T-cell (primary cell): ENCODE measurements at places on chromosomes 2 and 18. TPM values are rescaled to one million over a fixed set of nuclear protein-coding genes. Genes with fewer than 3 reads are reported as not detected.

DNA sequence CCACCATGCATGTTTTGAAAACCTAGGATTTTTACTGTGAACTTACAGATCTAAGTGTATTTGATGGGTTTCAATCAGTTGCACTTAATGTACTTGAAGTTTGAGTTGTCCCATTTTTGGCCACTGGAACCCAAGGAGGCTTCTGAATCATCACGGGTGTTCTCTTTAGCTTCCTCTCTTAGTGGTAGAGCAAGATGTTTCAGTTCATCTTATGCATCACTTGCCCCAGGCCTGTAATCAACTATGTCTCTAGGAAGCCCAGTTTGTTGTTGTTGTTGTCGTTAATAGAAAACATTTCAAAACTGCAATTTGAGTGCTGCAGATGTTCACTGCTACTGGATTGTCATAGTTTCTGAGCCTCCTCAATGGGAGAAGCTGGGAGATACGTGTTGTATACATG lies 97.0 kb downstream of the FHOD3 start:
- DNase-seq: no peak
- H3K27me3 ChIP-seq: peaks cover 8% of the 10 kb centered on the region
- no peaks in the 10 kb centered on the region for H3K4me1 ChIP-seq
- no peaks in the 10 kb centered on the region for H3K36me3 ChIP-seq

DNA sequence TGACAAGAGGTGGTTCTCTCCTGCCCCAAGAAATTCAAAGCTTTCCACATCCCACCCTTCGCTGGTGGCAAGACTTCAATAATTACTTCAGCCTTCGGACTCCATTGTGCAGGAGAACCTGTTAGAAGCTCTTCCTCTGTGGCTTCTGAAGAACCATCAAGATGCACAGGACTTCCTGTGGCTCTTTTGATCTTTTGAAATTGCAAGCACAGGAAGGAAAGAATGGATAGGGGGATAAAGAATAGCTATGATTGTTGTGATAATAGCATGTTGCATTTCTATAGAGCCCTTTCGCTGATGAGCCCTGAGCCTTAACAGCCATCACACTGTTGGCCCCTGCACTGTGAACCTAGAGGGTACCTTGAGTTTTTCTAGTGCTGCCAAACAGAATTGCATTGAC lies 7.4 kb downstream of the EPAS1 start:
- H3K36me3 ChIP-seq: no peaks in the 10 kb centered on the region
- H3K4me1 ChIP-seq: peaks cover 24% of the 10 kb centered on the region
- peak overlapping the region; percentile 55 for H3K4me3 ChIP-seq
- DNase-seq: no peak

GRCh38 chr2:160366474-160366873 lies 127.1 kb downstream of the RBMS1 start:
- peaks cover 20% of the 10 kb centered on the region for H3K4me1 ChIP-seq
- H3K4me3 ChIP-seq: no peak overlapping the region
- H3K27me3 ChIP-seq: no peaks in the 10 kb centered on the region

- peaks cover 5% of the 10 kb centered on the region for H3K27me3 ChIP-seq
- no peak overlapping the region for H3K27ac ChIP-seq
- H3K4me3 ChIP-seq: no peak overlapping the region
- no peak for DNase-seq
- no peaks in the 10 kb centered on the region for H3K36me3 ChIP-seq
These were observed 86.8 kb downstream of the FMNL2 start for GRCh38 chr2:152421521-152422370.

- no peak overlapping the region for H3K27ac ChIP-seq
- no peaks in the 10 kb centered on the region for H3K36me3 ChIP-seq
- H3K4me1 ChIP-seq: peaks cover 28% of the 10 kb centered on the region
- H3K27me3 ChIP-seq: peaks cover 80% of the 10 kb centered on the region
- H3K4me3 ChIP-seq: peak overlapping the region; percentile 75
These were observed 2.8 kb downstream of the SP9 start for GRCh38 chr2:174337337-174338146.

DNA sequence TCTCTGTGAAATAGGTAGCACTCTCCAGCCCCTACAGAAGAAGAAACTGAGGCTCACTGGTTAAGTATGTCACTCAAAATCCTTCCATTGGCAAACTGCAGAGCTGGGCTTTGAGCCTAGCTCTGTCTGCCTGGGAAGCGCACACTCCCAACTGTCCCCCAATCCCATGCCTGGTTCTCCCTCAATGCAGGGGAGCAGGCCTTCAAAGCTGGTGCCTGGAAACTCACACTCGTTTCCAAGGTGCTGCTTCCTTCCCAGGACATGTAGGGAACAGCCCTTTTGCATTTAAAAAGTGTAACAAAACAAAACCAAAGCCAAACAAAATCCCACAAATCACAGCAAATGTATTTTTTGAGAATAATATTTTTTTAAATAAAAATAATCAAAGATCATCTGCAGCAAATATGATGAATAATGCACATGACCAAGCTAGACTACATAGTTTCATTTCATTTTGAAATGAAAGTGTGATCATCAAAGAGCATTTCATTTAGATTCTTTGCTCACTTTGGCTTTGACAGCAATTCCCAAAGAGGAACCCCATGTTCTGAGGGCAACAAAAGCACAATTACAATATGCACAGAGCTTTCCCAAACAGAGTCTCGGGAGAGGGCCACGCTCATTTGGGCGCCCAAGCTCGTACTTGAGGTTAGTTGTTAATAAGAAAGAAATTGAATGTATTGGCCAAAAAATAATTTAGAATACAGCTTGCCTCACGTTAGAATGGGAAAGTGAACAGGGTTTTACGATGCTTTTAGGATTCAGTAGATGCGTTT lies 96.7 kb upstream of the ACKR3 start:
- DNase-seq: no peak
- H3K4me1 ChIP-seq: no peaks in the 10 kb centered on the region
- H3K27me3 ChIP-seq: no peaks in the 10 kb centered on the region
- H3K36me3 ChIP-seq: no peaks in the 10 kb centered on the region
- no peak overlapping the region for H3K4me3 ChIP-seq

DNA sequence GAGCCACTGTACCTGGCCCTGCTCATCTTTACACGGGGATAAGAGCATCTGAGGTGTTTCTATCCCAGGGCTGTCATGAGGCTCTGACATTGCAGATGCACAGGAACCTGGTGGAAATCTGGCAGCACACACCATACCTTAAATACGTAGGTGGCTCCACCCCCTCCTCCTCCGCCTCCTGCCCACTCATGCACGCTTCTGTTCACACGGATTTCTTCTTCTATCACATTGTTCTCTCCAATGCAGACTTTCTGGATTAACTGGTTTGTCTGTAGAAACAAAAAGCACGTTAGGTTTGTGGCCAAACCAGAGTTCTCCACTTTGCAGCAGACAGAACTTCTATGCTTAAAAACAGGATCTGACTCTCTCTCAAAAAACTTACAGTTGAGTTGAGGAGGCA lies 118.2 kb downstream of the CLIP4 start:
- DNase-seq: no peak
- no peaks in the 10 kb centered on the region for H3K4me1 ChIP-seq
- no peak overlapping the region for H3K4me3 ChIP-seq
- H3K36me3 ChIP-seq: no peaks in the 10 kb centered on the region
- H3K27me3 ChIP-seq: no peaks in the 10 kb centered on the region
- no peak overlapping the region for H3K27ac ChIP-seq

- H3K27ac ChIP-seq: no peak overlapping the region
- H3K36me3 ChIP-seq: peaks cover 6% of the 10 kb centered on the region
- DNase-seq: no peak
- peaks cover 15% of the 10 kb centered on the region for H3K4me1 ChIP-seq
- no peaks in the 10 kb centered on the region for H3K27me3 ChIP-seq
These were observed 92.5 kb downstream of the HAUS1 start for GRCh38 chr18:46196627-46197243.

DNA sequence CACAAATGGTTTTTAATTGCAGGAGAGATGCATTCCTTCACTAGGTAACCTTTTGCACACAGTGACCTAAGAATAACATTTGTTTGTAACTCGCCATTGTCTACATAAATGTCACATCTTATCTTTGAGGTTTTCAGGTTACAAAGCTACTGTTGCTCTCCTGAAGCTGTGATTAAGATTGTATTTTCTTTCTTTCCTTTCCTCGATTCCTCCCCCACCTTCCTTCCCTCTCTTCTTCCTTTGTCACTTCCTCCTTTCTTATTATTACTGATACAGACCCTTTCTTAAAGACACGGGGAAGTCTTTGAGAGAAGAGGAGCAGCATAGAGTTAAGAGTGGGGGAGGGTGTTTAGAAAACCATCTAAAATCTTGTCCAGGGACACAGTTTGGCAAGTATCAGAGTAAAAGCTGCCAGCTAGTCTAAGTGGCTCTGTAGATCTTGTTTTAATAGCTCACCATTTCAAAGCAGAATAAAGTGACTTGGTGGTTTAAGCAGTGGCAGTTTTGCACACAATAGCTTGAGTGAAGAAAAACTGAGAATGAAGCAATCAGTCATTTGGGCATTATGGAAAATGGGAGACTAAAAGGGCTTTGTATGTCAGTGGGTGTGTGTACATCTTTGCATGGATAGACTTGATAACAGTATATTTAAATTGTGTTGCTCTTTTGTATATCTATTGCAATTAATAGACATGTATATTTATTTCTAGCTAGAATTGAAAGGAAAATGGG lies 10.9 kb downstream of the CERS6 start:
- no peak for DNase-seq
- peaks cover 12% of the 10 kb centered on the region for H3K4me1 ChIP-seq
- H3K27me3 ChIP-seq: no peaks in the 10 kb centered on the region
- H3K36me3 ChIP-seq: no peaks in the 10 kb centered on the region

GRCh38 chr2:134466141-134466540 lies 212.3 kb downstream of the MGAT5 start:
- H3K27me3 ChIP-seq: peaks cover 6% of the 10 kb centered on the region
- DNase-seq: peak; percentile 14
- H3K27ac ChIP-seq: no peak overlapping the region

Gene HOXD8
- total RNA-seq: not detected

Gene TLX2
- 0.28 TPM for total RNA-seq

Gene ITM2C
- 41.2 TPM for total RNA-seq

Gene CYP27A1
- 0.50 TPM for total RNA-seq
